ENCODE measurements at places on chromosomes 6 and 20. TPM values are rescaled to one million over a fixed set of nuclear protein-coding genes. Genes with fewer than 3 reads are reported as not detected.

Gene PROCR
- total RNA-seq: 3.5 TPM

Gene ARMH2
- total RNA-seq: not detected

Gene OOEP
- not detected for total RNA-seq

Gene FAXC
- total RNA-seq: 3.0 TPM

Gene PGC
- not detected for total RNA-seq

All from myocyte (in vitro differentiated cells).